HepG2 (cell line): ENCODE measurements at places on chromosomes 2 and 18. TPM values are rescaled to one million over a fixed set of nuclear protein-coding genes. Genes with fewer than 3 reads are reported as not detected.

FNDC4 gene
- 7.4 and 9.0 TPM in 2 replicates for total RNA-seq

OTOS gene
- not detected in 2 replicates for total RNA-seq

GRCh38 chr2:240722796-240723735 lies 31.4 kb downstream of the AQP12A start:
- peak; percentile 15 for DNase-seq

HOXD8 gene
- not detected in 2 replicates for total RNA-seq

DNA sequence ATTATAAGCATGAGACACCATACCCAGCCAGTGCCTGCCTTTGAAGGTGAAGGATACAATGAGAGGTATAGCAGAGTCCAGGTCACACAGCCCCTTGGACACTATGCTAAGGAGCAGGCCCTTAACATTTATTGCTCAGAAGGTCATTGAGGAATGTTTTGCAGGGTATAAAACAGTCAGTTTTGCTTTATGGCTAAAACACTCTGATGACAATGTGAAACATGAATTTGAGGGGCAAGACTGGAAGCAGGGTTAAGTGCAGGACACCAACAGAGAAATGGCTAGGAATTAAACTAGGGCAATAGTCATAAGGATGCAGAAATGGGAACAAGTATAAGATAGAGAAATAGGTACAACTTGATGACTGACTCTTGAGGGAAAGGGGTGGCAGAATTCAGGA lies 141.1 kb downstream of the METTL4 start:
- DNase-seq: no peak

- no peak for DNase-seq
Measured at GRCh38 chr2:50538147-50538546, 493.8 kb downstream of the NRXN1 start.

DNA sequence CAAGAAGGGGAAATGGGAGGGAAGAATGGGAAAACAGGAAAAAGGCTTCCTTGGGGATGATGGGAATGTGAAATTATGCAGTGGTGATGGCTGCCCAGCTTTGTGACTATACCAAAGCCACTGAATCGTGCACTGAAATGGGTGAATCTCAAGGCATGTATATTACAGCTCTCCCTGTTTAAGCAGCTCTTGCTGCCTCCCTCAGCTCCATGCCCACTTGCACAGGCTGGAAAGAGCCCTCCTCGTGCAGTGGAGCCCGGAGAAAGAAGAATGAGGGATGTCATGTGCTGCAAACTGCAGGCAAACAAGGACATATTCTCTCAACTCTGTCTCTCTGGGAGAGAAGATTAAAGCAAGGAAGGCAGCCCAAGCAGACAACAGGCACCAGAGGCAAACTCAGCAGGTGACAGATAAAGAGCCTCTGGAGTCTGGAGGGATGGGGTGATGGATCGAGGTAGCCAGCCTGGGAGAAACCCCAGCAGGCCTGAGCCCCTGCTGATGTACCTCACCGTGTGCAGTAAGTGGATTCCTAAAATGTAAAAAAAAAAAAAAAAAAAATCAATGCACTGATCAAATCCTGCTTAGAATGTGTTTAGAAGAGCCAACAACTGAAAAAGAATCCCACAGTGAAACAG lies 62.4 kb upstream of the SLC66A3 start:
- DNase-seq: no peak

PREPL gene
- 34.3 and 56.1 TPM in 2 replicates for total RNA-seq

DNA sequence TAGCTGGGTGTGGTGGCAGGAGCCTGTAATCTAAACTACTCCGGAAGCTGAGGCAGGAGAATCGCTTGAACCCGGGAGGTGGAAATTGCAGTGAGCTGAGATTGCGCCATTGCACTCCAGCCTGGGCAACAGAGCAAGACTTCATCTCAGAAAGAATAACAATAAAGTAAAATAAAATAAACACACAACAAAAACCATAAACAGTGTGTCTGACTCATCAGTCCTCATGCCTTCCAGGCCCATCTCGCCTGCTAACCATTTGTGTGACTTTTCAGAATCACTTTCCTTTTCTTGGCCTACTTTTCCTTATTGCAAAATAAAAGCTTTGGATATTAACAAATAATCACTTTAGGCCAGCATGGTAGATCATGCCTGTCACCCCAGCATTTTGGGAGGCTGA lies 42.0 kb upstream of the ASXL2 start:
- no peak for DNase-seq

DNA sequence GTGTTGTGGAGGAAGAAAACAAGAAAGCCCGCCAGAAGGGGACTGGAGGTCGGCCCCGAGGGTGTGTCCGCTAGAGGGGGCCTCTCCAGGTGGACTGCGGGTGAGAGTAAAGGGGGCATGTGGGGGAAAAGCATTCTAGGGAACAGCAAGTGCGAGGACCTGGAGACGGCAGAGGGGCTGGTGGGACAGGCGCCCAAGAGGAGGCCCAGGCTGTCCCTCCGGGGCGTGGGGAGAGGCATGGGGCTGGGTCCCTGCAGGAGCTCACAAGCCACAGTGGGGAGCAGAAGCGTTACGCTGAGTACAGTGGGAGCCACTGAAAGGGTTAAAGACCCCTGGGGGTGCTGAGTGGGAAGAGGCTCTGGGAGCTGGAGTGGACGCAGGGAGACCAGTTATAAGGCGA lies 1.6 kb upstream of the KLF11 start:
- no peak for DNase-seq

DNA sequence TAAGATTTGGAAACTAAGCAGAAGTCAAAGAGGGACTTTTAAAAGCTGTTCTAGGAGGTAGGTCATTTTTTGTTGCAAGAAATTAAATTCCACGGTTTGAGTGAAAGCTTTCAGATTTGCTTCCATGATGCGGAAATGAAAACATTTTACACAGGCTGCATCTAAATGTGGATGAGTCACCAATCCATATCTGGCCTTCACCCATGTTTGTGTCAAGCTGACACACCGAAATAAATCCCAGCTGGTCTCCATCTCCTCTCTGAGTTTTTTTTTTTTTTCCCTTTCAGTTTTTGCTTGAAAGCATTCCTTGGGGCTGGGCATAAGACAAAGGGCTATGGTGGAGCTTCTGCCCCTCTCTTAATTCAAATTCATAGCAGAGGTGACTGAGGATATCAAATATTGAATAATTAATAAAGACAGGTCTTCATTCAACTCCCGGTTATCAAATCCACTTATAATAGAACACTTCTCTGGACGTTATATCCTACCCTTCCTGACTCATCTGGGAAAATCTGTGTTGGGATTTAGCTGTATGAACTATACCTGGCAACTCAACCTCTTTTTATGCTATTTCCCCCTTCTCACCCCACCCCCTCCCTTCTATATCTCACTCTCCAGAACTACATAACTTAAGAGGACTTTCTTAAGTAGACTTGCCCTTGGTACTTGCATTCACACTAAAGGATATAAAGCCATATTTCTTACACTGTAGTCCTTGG lies 558.3 kb upstream of the GCFC2 start:
- DNase-seq: no peak

- no peak for DNase-seq
Measured at GRCh38 chr2:111015283-111015995, 105.3 kb upstream of the BCL2L11 start.

STARD6 gene
- not detected in 2 replicates for total RNA-seq

- no peak for DNase-seq
Measured at GRCh38 chr2:26251893-26252292, 7.2 kb downstream of the HADHB start.

ABHD1 gene
- 0.04 TPM in 1 of 2 replicates, not detected in the other for total RNA-seq

GRCh38 chr2:186718122-186718521 lies 24.3 kb downstream of the FAM171B start:
- DNase-seq: no peak

DNA sequence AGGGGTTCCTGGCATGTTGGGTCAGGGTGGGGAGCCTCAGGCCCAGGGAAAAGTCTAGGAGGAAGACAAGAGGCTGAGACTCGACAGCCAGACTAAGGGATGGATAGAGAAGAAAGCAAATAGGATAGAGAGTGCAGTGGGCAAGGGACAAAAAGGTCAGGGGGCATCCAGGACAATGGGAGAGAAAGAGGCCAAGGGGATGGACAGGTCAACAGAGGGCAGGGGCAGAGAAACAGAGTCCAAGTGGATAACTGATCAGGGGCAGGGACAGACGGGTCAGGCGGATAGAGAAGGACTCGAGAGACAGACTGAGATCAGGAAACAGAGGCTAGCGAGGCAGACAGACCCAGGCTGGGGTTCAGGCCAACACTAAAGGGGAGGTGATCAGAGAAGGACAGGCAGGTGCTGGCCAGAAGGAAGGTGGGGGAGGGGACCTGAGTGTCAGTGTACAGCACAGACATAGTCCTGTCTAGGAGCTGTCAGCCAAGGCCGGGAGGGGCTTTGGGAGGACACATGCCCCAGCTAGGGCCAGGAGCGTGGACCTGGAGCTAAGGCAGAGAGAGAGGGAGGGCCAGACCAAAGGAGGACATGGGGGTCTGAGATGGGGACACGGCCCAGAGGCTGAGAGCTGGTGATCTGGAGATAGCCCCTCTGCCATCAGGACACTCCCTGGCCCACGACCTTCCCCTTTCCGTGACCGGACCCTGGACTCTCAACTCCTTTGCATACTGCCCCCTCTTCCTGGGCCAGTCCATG lies 12.2 kb downstream of the ASIC4 start:
- DNase-seq: no peak

- DNase-seq: no peak
Measured at GRCh38 chr2:44753552-44754285, 187.8 kb upstream of the SIX3 start.

- DNase-seq: no peak
Measured at GRCh38 chr2:98465456-98466226, 21.0 kb downstream of the INPP4A start.

PSMA8 gene
- not detected in 2 replicates for total RNA-seq

DNA sequence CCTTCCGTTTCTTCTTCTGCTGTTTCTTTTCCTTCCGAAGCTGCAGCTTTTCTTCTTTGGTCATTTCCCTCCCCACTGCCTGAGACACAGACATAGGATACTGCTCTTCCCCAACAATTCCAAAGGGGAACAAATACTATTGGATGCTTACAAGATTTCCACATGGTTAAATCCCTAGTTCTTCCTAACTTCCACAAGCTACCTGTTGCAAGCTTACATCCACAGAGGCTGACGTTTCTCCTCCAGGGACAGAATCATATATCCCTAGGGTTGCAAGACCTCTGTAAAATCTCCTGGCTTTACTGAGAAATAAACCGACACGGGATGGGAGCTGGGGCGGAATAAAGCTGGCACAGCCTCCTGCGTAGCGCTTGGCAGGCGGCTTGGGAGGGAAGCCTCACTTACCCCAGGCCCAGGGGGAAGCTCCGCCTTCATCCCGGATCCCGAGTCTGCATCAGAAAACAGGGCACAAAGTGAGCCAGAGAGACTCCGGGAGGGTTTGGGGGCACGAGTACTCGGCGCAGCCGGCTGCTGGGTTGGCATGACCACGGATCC lies 590 bp downstream of the EIF2B4 start:
- DNase-seq: no peak

DNA sequence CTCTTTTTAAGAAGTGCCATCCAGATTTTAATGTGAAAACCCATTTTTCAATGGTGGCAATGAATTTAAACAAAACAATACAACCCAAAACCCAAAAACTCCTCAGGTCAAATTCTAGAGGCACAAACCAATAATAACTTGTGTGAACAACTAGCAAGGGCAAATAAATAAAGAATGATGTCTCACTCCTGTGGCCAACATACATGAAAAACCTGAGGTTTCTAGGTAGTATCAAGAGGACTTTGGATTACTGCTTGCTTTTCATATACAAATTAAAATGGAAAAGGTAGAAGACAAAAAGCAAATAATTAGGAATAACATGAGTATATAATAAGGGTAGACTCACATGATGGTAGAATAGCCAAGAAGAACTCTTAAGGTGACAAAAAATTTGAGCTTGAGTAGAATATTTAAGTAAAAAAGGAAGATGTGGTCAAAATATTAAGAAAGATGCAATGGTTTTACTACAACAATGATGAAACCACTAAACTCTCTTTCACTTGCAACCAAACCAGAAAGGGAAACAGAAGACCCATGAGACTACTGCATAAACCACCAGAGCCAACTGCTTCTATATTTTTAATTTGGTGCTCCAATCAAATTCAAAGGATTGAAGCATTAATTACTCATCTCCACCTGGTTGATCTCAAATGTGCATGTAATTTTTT lies 53.5 kb downstream of the DARS1 start:
- no peak for DNase-seq

DNA sequence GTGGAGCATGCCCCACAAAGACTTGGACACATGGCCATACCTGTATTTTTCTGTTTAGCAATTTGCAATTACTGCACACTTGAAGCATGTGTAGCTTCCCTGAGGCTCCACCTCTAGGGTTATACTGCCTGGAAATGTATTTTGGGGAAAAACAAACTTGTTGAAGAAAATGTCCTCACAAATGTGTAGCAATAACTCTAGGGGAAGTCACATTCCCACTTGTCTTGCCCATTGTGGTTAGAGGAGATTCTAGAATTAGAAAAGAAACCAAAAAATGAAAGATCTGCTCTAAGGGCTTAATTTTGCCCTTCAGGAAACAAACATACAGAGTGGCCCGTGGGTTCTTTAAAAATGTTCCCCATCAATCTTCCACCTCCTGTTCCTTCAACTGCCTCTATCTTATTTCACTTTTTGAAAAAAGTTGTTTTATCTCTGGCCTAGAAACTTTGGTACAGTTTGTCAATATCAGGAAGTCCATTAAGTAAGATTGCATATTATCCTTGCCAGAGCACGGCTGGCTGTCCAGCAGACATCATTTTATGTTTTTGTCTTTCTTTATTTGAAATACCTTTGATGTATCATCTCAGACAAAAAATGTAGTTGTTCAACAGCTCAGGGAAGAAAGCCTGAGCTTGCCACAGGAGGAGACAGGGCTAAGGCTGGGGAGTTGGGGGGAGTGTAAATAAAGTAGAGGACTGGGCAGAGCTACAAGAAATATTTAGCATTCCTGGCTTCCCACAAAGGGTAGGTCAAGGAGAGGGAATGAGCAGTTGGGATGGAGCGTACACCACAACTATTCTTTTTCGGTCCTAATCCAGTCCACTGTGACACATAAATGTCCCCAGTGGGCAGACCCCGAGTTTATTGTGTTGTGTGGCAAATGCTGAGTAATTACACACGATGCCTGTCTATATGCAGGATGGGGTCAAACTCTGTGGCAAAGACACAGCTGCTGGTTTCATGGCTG lies 96.8 kb upstream of the CDC42EP3 start:
- DNase-seq: peak; percentile 25

DNA sequence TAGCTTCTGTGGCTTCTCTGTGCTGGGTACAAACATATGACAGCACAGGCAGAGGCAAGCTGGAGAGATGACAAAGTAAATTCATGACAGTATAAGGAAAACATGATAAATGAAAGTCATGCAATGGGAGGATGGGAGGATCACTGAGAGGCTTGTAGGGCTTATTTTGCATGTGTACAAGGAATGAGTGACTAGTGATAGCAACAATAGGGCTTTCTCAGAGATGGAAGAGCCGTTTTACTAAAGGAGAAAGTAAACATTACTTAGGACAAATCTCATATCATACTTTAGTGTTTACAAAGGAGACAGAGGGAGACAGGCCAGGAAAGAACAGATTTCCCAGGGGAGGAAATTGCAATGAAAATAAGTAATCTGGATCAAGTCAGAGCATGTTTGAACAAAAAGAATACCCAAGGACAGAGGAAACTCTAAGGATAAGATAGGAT lies 82.5 kb upstream of the RBMS1 start:
- no peak for DNase-seq

GRCh38 chr2:61689568-61689967 lies 151.4 kb upstream of the XPO1 start:
- DNase-seq: no peak

PARD6G gene
- 7.2 and 7.4 TPM in 2 replicates for total RNA-seq

VIL1 gene
- 301 and 337 TPM in 2 replicates for total RNA-seq

- DNase-seq: peak; percentile 41
Measured at GRCh38 chr2:30664761-30665358, 142.4 kb downstream of the CAPN13 start.

SPATS2L gene
- 154 and 165 TPM in 2 replicates for total RNA-seq

SRBD1 gene
- 23.9 and 32.8 TPM in 2 replicates for total RNA-seq

- DNase-seq: no peak
Measured at GRCh38 chr2:51025906-51026555, 5.9 kb downstream of the NRXN1 start.

VWA3B gene
- total RNA-seq: not detected in 2 replicates
